ENCODE measurements at places on chromosomes 2 and 18.
A peak's percentile ranks its signal among the peaks of the same experiment; 100 is the strongest.

- DNase-seq: no peak
Measured at GRCh38 chr2:64840426-64840881, 148.7 kb upstream of the SLC1A4 start.

- no peak for DNase-seq
Measured at GRCh38 chr2:30484145-30484544, 37.1 kb downstream of the LCLAT1 start.

GRCh38 chr2:643334-643733, 33.9 kb downstream of the TMEM18 start:
- DNase-seq: no peak

DNA sequence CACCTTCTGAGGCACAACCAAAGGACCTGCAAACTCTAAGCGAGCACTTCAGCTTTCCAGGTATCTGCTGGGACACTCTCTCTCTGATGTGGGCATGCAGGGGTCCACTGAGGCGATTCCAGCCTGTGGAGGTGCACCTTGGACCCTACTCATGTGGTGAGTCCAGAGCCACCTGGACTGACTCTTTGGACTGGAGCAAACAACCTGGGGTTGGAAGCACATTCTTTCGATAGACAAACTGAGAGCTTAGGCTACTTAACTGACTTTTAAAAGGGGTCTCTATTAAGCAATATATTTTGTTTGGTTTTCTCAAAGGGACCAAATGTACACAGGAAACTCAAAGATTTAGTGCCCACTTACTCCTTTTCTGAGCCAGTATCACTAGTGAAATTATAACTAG, 51.6 kb downstream of the FRZB start:
- no peak for DNase-seq

- no peak for DNase-seq
Measured at GRCh38 chr2:204628926-204629712, 83.8 kb downstream of the PARD3B start.

DNA sequence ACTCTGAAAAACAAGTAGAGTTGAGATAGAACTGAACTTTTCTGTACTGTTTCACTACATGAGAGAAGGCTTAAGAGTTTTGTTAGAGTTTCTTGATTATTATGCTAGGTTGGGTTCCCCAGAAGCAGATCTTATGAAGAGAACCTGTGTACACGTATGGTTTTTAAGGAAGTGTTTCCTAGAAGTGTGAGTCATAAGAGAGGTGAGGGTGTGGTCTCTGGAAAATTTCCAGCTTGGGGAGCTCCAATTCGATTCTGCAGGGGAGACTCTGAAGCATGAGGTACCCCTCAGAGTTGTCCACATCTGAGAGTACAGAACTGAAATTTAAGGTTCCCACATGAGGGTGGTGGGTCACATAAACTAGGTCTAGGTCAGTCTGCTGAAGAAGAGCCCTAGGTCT, 83.3 kb upstream of the MAP2 start:
- no peak for DNase-seq

DNA sequence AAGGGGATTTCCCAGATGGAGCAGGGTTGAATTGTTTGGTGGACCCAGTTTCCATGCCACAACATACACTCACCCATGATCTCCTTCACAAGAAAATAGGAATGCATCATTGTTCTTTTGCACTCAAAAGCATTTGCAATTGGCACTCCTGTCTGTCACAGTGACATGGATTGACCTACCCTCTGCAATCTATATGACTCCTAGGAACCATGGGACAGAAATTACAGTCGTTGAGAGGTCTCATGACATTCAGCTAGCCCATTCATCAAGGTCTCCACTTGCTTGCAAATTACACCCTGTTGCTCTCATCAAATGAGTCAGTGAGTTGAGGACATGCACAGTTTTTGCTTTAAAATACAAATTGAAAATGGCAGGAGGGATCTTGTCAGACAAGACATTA, 448.5 kb downstream of the LPIN1 start:
- no peak for DNase-seq

- DNase-seq: no peak
Measured at GRCh38 chr2:233142355-233142897, 82.3 kb downstream of the INPP5D start.

- no peak for DNase-seq
Measured at GRCh38 chr18:51164342-51164741, 33.1 kb downstream of the MEX3C start.

DNA sequence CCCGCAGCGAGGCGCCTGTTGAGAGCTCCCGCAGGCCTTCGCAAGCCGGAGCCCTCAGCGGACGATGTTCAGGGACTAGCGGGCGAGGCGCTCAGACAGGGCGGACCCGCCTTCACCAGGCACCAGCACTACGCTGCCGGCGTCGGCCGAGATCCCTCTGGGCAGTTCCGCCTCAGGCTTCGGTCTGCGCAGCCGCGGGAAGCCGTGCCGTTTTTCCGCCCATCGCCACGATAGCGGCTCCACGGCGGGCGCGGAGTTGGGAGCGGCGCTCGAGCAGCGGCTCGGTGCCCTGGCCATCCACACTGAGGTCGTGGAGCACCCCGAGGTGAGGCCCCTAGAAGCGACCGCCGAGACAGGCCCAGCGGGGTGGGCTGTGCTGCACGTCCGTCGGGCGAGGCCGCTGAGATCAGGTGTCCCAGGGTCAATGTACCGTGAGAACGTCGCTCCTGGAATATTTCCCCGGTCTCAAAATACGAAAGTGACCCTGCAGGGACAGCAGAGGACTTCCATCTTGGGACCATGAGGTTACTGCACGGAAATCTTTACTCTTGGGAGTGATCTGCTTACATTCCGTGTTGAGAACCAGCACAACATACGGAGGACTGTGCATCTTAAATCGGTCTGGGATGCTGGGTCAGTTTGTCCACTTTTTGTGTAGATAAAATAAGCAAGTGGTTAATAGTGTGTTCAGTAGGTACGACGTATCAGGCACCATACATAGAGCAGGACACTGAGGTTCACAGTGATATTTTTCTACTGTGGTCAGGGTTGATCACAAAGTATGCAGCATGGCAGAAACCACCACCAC, 13.3 kb upstream of the MTIF2 start:
- peak; percentile 78 for DNase-seq

DNA sequence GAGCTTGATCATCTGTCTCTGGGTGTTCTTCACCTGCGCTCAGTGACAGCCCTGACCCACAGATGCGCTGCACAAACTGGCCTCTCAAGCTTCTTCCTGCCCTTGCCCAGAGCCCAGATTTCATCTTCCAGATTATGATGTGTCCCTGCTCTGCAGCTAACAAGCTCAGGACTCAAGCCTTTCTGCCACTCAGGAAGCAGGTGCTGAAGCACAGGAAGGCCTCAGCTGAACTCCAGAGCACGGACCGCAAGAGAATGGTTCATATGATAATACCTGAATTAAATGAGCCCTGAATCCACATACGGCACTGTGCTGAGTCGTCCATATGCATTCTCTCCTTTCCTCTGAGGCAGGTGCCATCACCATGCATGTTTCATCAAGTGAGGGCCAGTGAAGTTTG, 3.8 kb downstream of the CD207 start:
- no peak for DNase-seq

DNA sequence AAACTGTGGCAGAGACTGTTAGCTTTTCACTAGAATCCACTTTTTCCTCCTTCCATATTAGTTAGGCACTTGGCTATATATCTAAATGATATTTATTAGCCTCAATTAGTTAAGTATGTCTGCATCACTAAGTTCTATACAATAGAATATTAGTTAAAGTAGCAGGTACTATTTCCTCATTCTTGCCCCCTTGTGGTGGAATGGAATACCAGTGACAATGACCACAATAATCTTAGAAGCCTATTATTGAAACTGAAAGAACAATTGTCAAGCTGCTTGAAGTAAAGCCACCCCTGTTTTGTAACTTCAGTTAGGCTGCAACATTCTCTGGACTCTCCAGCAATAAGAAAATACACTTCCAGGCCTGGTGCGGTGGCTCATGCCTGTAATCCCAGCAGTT, 476.3 kb upstream of the VWC2L start:
- DNase-seq: no peak

GRCh38 chr18:59006461-59007067, 133.1 kb upstream of the SEC11C start:
- DNase-seq: no peak

DNA sequence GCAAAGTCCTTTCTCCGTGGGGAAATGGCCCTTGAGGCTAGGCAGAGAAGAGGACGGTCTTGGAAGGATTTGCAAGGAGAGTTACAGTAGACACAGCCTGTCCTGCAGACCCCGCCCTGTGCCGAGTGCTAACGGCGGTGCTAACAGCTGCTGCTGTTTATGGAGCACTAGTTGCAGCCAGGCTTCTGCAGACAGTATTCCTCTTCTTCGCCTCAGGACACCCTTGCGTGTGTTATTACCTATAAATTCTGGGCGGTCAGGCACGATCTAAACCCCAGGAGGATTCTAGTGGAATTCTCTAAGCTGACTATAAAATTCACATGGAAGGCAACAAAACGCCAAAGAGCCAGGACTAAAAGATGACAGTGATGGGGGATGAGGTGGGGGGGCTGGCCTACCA, 139.8 kb downstream of the GLI2 start:
- DNase-seq: no peak

- no peak for DNase-seq
Measured at GRCh38 chr2:67919490-67919889, 143.3 kb downstream of the C1D start.

DNA sequence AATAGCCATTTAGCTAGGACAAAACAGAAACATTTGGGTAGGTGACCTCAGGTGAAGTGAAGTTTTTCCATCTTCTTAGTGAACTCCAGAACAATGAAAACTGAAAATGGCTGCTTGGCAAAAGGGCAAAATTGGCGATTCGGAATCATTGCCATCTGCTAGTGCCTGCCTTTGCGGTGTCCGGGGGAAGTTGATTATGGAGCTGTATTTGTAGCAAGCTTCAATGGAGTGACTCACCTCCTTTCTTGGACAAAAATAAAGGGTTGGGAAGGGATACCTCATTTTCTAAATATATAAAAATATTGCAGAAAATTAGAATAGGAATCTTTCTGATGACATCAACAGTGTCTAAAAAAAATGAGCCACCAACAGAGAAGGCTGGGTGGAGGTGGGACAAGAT, 460.5 kb downstream of the TGIF1 start:
- no peak for DNase-seq

DNA sequence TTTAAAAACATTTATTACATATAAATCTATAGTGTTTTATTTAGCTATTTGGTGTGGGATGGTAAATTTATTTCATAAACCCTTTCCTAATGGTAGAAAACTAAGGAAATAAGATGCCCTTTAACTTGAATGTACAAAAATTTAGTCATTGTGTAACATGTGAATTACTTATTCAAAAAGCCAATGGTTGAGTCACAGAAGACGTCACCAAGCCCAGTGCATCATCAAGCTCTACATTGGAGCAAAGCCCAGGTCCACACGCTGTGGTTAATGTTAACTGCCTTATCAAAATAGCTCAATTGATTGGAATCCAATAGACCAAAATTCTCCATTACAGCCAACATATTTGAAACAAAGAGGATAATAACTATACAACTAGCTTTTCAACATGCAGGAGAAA, 145.5 kb upstream of the LYPD1 start:
- no peak for DNase-seq

GRCh38 chr2:12710301-12710700, 6.4 kb upstream of the TRIB2 start:
- no peak for DNase-seq

DNA sequence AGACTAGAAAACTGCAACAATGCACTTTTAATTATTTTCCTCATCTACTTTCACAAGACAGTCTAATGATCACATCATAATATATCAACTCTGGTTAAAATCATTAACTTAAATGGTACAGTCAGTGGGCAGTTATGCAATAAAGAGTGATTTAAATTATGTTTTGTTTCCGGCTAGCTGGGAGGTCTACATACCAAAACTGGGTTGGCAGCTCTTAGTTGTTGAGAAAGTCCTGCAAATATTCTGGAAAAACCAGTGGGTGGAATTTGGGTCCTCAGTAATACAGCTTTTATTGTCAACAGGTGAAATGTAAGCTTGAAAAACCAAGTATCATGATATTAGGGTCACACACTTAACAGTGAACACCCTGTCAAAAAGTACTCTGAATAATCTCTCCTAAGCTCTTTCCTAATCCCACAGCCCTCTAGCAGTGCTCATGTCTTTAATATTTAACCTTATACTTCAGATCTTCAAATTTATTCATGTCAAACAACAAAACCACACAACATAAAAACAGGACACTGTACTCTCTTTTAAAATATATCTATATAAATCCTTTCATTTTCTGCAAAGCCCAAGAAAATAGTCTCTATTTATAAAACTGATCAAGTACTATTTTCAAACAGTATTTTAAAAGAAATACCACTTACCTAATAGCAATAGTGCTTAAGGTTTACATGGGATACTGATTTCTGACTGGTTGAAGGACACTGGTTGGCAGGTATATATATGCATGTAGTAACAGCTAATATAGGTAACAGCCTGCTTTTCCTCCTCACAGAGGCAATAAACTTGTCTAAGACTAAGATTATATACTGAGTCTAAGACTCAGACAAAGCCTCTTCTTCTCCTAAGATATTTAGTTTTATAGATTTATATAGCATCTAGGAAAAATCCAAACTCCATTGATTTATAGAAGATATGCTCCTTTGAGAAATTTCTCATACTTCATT, 103.8 kb downstream of the GAREM1 start:
- no peak for DNase-seq

- DNase-seq: peak; percentile 50
Measured at GRCh38 chr2:191150600-191151330, at the start of gene STAT4. TSS of gene STAT4 (minus strand) at chr2:191150994. CDS start at chr2:191148203, 2,791 bp downstream.

DNA sequence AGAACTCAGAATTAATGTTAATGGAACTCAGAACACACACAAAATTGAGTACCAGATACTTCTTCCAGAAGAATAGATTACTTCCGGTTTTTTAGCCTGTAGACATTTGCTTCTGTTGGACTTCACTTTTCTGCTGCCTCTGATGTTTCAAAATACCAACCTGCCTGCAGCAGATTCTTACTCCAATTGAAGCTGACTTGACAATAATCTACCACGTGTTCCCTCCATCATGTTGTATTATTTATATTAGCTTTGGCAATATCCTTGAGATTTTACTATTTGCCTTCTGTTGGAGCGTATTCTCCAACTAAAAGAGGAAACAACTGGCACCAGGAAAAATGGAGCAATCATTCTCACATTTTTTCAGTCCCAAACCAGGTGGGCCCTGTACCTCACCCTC, 3.1 kb upstream of the GORASP2 start:
- DNase-seq: no peak

DNA sequence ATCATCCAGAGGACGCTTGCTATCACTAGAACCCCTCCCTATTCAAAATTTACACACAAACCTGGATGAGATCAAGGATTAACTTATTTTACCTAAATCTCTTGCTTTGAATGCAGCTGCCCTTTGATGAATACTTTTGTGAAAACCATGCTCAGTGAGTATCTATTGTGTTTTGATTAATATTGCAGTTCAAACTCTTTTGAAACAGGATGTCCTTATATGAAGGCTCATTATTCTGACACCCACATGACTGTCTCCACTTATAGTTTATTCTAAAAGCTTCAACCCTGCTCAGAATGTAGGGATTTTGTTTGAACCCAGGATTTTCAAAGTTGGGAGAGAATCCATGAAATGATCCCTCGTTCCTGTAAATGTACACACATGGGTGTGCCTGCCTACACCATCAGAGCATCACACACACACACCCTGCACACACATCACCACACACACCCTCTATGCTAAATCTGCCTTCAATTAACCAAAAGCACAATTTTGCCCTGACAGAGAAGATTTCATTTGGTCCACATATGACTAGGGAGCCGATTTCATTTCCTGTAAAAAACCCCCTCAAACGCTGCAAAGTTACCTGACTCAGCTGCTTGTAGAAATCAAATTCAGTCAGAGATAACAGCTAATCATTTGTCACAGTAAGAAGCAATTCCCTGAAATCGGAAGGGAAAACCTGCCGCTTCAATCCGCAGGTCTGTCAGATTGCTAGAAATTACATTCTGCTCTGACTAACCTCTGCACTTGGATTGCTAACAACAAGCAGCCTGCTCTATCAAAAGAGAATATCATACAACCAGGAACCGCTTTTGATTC, 65.2 kb downstream of the ZEB2 start:
- no peak for DNase-seq

All from stimulated activated CD4-positive, alpha-beta T cell treated with anti-CD3 and anti-CD28 coated beads, Interleukin-15, amount 100 ng/mL, for 1 hour (primary cell).